NCI-H526 treated with DMSO at 0.1 percent for 48 hours (cell line): ENCODE measurements at places on chromosomes 5 and 9.

- DNase-seq = no peak
Observed at GRCh38 chr9:31103836-31104235, 1280.6 kb upstream of the ACO1 start.

DNA sequence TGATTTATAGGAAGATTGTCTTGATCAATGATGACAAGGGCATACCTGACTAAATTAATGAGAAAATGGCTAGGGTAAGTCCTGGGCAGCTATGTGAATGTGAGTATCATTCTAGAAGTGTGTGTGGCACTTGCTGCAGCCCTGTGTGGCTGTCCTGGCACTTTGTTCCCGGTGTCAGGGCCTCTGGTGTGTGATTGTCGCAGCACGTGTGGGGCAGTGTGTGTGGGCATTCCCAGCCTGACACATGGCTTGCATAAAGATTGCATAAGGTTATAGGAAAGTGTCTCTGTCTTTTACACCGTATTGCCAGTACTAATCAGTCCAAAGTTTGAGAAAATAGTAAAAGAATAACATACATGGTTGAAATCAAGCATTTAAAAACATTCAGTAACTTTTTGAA is 74.4 kb downstream of the TRIO start:
- no peak for DNase-seq

DNA sequence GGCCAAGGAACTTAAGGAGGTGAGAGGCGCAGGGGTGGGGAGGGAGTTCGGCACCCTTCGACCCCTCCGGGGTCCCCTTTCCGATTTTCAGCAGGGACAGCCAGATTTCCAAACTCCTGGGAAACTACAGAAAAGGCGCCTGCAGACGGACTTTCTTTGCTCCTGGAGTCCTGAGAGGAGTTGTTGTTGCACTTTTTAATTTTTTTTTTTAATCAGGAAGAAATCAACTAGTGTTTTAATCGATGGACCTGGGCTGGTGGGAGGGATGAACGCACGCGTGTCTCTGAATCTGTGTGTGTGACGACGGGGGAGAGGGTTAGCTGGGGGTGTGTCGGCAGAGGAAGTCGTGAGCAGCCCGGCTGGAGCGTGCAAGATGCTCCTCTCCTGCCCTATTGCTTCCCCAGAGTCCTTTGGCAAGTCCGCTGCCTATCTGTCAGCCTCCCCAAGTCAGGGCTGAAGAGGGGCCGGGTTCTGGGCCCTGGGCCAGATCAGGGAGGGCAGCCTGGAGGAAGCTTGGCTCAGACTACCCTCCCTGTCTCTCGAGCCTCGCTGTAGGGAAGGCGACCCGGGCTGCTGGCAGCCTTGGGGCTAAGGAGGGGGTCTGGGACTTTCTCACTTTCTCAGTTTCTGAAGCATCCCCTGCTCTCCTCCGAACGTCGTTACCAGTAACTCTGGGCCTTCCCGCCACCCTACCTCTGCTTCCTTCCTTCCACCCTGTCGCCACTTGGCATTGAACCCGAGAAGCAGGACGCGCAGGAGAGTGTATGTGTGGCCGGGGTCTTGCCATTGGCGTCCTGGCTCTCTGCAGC is 731 bp downstream of the PRR16 start:
- no peak for DNase-seq

DNA sequence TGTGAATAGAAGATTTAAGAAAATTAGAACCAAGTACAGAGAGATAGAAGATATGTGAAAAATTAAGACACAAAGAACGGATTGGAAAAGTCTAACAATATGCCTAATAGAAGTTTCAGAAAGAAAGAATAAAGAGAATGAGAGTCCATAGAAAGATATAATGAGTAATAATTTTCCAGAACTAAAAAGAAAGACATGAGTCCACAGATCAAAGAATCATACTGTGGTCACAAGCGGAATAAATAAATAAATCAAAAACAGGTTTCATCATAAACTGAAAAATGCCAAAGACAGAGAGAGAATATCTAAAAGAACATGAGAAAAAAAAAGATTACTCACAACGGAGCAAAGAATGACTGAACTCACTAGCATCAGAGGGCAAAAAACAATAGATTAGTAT is 32.9 kb downstream of the FEM1C start:
- no peak for DNase-seq

DNA sequence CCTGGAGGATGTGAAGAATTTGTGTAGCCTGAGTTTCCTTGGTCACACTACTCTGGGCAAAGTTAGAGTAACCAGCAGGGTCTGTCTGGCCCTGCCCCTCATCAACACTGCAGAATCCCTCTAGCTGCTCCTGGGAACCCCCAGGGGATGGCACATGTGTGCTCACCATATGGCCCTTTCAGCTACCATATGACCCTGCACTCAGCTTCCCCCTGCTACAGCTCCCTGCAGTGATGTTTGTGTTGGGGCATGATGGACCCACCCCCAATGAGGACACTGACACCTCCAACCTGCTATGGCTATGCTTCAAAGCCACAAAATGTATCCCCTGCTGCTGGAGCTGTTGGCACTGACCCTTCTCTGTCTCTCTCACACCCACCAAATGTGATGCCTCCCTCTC is 152.7 kb downstream of the SNX18 start:
- no peak for DNase-seq

- DNase-seq = no peak
Observed at GRCh38 chr9:28317745-28318144, 744.5 kb upstream of the C9orf72 start.
